ENCODE measurements at places on chromosomes 5 and 9.
A peak's percentile ranks its signal among the peaks of the same experiment; 100 is the strongest.

DNA sequence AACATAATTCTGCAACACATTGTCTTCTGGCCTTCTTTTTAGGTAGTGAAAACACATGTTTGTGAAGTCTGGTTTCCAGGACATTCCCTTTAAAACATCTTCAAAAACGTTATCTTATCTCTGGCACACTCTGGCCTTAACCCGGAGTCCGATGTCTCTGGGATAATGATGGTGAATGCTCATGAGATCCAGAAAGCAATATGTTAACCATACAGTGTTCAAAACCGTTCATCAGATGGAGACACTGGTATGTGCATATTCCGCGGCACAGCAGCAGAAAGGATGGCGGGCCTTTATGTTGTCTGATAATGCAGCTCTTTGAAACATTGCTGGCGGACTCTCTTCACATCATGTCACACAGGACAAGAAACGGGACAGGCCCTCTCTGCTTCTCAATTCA is 605.2 kb downstream of the CCDC171 start:
- no peak for DNase-seq

DNA sequence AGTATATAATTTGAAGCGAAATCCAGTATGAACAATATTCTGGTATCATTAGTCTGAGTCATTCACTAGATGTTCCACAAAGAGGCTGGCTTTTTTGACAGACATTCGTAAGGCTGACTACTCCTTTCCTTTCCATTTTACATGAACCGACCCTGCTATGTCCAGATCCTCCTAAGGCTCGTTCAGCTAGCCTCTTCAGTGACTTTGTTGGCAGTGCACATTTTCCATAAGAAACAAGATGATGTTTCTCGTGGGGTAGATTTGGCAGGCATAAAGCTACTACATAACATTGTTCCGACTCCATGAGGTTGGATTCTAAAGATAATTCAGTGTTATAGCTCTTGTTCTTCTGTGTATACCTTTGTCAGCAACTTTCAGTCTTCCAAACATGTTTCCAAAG is 49.0 kb downstream of the ZNF462 start:
- DNase-seq: no peak

GRCh38 chr5:7754997-7755596 is 95.8 kb downstream of the CFAP90 start:
- peak; percentile 17 for DNase-seq

DNA sequence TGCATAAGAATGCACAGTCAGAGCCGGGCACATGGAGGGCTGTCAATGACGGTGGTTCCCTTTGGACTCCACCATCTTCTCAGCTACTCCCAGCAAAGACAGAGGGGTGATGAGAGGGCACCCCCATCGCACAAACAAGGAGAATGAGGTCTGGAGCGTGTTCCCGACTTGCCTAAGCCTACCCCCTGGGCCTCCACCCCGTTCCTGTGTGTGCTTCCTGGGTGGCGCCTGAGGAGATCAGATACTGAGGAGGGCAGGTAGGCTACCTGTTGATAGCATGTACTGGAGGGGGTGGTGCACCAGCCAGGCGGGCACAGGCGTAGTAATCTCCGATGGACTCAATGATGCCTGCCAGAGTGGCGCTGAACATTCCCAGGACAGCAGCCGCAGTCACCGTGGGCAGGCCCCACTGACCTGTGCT is 4.1 kb downstream of the SLC23A1 start:
- no peak for DNase-seq

DNA sequence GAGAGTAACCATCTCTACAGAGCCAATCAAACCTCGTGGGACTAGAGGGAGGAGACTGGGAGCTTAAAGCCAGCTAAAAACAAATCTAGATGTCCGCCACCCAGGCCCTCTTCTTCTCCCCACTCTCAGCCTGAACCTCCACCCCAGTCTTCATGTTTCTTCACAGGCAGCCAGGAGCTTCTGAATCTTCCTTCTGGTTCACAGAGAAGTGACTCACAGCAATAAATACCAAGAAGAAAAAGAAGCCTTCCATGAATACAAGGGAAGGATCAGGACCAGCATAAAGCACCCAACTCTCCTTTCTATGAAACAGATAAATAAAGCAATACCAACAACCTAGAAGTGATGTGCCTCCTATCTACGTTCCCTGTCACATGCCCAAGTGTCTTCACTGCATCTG is 103.3 kb upstream of the SLIT3 start:
- no peak for DNase-seq
